ENCODE measurements at places on chromosomes 16 and 17.

- DNase-seq, result no peak
Measured at GRCh38 chr17:17027442-17028058, 14.7 kb upstream of the MPRIP start.

DNA sequence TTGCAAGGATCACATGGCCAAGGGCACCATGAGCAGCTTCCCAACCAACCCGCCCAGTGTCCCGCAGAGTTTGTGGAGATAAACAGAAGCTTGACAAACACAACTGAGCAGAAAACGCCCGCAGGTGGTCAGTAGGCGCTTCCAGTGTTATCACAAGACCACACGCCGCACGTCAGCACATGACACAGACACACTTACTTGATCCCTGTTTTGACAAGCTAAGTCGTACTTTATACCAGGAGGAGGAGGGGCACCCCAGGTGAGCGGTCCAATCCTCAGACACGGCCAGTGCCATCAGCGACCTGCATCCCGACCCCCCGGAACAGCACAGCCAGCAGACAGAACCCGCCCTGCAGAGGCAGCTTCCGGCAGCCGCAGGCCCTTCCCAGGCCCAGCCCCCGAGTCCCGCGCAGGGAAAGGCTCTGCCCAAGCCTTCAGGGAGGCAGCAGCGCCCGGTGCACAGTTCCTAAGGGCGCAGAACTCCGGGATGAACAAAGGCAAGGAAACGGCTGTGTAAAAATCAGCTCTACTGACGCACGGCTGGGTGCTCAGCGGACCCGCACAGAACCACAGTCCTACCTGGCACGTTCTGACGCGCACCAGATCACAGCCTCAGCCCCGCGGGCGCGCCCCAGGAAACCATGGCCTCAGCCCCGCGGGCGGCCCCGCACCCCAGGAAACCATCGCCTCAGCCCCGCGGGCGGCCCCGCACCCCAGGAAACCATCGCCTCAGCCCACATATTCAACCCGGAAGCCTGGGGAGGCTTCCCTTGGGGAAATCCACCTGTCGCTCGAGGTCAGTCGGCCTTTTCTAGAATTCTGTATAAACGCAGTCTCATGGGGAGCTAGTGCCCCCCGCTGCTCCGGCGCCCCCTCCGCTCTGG is 27.8 kb downstream of the AXIN1 start:
- peak; percentile 33 for DNase-seq

- no peak for DNase-seq
Measured at GRCh38 chr16:28580726-28581315, 16.0 kb downstream of the SULT1A2 start.

- no peak for DNase-seq
Measured at GRCh38 chr16:70708366-70709246, 22.8 kb upstream of the MTSS2 start.

- DNase-seq, result no peak
Measured at GRCh38 chr17:8580952-8581658, 49.4 kb downstream of the MYH10 start.

GRCh38 chr17:75830164-75831031 is 13.8 kb downstream of the UNC13D start:
- DNase-seq, result no peak

DNA sequence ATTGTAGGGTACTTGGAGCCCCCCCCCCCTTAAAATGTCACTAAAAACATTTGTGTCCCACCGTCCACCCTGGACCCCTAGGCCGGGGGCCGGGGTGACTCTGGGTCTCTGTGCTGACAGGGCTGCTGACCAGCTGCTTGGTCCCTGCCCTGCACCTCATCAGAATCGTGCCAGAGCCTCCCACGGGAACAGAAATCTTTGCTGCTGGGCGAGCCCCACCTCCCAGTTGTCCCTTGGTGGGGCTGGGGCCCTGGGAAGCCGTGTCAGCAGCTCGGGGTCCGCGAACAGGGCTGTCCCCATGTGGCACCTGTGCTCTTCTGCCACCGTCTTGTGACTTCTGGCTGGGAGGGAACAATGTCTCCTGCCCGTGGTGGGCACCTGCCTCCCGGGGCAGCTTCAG is 18.5 kb downstream of the KCTD5 start:
- DNase-seq, result no peak

GRCh38 chr16:85888405-85889331 is 10.3 kb upstream of the IRF8 start:
- no peak for DNase-seq

DNA sequence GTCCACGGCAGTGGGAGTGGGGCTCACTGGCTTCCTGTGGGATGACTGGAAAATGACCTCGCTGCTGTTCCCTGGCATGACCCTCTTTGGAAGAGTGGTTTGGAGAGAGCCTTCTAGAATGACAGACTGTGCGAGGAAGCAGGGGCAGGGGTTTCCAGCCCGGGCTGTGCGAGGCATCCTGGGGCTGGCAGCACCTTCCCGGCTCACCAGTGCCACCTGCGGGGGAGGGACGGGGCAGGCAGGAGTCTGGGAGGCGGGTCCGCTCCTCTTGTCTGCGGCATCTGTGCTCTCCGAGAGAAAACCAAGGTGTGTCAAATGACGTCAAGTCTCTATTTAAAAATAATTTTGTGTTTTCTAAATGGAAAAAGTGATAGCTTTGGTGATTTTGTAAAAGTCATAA is 7.8 kb upstream of the RNF213 start:
- DNase-seq, result peak; percentile 76

DNA sequence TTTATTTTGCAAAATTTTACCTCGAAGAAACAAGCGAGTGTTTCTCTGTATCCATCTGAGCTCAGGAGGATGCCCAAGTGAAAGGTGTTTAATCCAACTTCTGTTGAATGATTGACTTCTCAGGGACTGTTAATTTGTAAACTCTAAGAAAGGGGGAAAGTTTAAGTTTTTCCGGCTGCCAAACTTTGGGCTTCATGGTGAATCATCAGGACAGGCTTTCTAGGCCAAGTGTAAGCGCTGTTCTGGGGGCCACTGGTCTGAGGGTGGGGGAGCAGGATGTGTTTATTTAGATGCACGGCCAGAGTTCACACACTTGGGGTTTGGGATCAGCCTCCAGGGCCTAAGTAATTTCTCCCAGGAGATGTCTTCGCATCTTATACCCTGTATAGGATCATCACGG is 110.4 kb downstream of the PITPNC1 start:
- no peak for DNase-seq

DNA sequence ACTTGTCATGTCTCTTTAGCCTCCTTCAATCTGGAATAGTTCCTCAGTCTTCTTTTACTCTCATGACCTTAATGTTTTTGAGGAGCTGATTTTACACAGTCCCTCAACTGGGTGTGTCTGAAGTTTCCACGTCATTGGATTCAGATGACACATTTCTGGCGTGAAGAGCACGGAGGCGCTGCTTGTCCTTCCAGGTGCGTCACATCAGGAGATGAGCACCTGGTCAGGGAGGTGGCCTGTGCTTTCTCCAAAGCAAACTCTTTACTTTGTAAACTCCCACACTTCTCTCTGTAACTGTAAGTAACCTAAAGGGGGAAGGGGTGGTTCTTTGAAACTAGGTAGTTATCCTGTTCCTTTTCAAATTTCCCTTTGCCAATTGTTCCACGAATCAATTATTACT is 52.5 kb upstream of the MNT start:
- no peak for DNase-seq

DNA sequence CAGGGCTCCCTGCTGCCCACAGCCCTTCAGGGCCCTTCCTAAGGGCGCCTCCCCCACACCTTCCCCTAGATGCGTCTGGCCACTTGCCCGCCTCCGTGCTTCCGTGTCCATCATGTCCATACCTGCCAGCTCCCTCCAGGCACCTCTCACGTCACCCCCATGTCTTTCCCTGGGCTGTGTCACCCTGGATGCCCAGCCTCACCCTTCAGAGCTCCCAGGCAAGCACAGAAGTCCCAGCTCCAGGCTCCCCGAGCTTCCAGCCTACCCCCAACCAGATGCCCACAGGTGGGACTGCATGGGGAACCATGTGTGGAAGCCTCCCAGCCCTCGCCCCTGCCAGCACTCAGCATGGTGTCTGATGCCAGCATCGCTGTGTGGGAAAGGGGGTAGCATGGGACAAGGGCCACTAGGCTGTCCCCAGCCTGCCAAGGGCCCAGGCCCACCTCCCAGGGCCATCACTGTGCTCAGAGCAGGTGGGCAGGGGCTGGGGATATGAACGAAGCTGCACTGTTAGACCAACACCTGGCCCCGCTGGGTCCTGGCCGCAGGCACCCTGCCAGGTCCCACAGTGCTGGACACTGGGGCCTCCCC is 1.9 kb upstream of the AXIN1 start:
- DNase-seq, result no peak

DNA sequence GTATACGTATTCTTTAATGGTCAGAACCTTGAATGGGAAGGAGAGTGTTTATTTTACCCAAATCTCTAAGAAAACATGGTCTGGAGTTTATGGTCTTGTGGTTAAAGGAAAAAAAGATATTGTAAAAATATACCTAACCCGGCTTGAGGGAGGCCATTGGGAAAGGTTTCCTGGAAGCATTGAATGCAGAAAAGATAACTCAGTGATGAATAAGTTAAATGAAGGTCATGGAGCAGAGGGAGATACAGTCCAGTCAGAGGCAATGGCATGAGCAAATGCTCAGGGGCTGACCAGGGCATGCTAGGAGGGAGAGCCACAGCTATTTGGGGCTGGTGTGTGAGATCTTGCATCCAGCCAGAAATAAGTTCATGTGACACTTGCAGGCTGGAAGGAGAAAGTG is 430.4 kb upstream of the CDH5 start:
- no peak for DNase-seq

GRCh38 chr17:63558441-63558840 is 8.2 kb downstream of the DCAF7 start:
- DNase-seq, result no peak
